Cardiac atrium fibroblast (primary cell): ENCODE measurements at places on chromosomes 1 and 21. TPM values are rescaled to one million over a fixed set of nuclear protein-coding genes. Genes with fewer than 3 reads are reported as not detected.

Gene CADM3
- 22.6 and 52.0 TPM in 2 replicates for total RNA-seq

Gene PTCH2
- total RNA-seq, result 0.18 TPM in 1 of 2 replicates, not detected in the other

Gene MTARC2
- 2.1 and 3.8 TPM in 2 replicates for total RNA-seq

Gene CPLANE2
- 1.1 and 2.3 TPM in 2 replicates for total RNA-seq

Gene MYBPHL
- not detected in 2 replicates for total RNA-seq

Gene GDAP2
- 9.0 and 11.5 TPM in 2 replicates for total RNA-seq

Gene DNAJC6
- total RNA-seq, result 1.1 and 4.7 TPM in 2 replicates

Gene BARHL2
- not detected in 2 replicates for total RNA-seq
